ENCODE measurements at places on chromosomes 2 and 18.

- no peak for DNase-seq
These were observed 246.7 kb downstream of the DLGAP1 start for GRCh38 chr18:4208366-4208765.

DNA sequence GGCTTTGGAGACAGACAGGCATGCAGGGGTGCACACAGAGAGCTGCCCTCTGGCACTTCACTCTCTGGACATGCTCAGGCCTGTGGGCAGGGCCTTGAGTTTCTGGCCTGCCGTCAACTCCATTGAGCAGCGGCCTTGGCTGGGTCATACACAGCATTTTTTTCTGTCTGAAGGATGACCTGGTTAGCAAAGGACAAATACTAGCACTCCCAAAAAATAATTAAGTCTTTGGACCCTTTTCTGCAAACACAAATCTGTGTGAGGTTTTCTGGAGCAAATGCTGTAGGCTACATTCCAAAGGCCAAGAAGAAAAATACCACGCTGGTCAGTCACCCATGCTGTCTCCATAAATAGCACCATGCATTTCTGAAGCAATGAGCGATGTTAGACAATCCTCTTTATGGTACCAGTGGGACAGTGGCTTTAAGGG is 124.7 kb upstream of the CTAGE1 start:
- DNase-seq: no peak

DNA sequence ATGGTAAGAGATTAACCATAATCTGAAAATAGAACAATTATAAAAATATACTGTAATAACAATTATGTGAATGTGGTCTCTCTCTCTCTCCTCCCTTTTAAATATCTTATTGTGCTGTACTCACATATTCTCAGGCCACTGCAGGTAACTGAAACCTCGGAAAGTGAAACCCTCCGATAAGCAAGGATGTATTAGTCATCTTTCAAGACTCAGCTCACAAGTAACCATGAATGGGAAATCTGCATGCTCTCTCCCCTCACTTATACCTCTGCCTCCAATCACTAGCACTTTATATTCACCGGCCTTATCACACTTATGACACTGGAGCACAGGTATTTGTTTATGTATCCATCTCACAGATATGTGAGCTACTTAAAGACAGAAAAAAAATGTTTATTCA is 139.7 kb downstream of the LRP2 start:
- DNase-seq: no peak

- no peak for DNase-seq
These were observed 194.0 kb downstream of the LRATD1 start for GRCh38 chr2:14826518-14826917.

- no peak for DNase-seq
These were observed 63.0 kb upstream of the COX7A2L start for GRCh38 chr2:42424033-42424432.

DNA sequence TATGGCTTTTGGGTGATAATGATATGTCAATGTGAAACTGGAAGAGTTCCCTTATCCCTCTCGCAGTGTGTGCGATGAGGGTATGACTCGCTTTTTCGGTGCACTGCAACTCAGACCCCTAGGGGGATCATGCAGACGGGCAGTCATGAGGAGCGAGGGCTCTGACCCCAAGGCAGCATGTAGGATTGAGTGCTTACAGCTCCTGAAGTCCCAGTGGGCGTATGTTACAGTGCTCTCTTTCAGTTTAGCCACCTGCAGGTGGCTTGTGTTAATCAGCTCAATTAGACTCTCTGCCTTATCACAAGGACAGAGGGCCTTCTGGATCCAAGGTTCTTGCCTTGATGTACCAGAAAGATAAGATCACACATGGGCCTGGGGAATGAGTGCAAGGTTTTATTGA is 1269.9 kb upstream of the GYPC start:
- no peak for DNase-seq

DNA sequence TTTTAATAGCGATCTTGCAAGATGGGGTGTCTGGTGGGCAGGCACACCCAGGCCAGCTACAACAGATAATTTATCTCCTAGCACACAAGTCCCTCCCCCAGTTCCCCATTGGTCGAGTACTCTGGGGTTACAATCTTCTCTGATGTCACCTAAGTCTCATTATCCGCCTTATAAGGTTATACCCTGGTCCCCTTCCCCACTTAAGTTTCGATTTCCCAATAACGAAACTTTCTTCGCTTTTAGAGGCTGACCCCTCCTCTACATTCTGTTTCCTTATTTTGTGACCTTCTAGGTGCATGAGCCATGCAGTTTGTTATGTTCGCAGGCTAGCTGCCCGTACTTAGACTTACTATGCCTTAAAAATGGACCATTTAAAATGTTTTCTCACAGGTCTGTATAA is 180.1 kb downstream of the CAPN13 start:
- DNase-seq: no peak

DNA sequence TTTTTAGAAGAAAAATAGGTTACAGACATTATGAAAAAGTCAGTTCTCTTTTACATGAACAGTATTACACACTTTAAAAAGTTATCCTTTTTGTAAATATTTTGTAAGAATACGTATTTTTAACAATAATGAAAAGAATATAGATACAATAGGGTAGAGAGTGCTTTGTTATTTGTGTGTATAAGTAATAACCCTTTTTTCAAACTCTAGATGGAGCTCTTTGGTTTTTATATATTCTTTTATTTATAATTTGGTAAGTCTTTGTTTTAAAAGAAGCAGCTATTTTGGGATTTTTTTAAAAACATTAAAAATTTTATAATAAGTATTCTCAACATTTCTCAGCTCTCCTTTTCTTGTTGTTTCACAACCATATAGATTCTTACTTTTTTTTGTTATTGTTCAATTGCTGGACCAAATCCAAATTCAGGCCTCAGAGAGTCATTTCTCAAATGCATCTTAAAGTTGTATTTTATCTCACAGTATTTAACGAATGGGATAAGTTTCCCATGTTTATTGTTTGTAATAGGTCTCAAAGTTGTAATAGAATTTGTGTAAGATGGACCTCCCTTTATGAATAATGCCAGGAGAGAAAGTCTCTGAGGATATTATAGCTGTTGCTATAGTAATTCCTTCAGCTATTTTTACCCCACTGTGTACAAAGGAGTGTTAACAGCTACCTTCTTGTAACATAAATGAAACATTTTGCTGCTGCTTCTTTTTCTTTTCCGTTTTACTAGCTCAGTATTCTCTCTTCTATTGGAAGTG is 46.4 kb downstream of the ACYP2 start:
- no peak for DNase-seq

- no peak for DNase-seq
These were observed 76.3 kb upstream of the DAPL1 start for GRCh38 chr2:158718851-158719250.

DNA sequence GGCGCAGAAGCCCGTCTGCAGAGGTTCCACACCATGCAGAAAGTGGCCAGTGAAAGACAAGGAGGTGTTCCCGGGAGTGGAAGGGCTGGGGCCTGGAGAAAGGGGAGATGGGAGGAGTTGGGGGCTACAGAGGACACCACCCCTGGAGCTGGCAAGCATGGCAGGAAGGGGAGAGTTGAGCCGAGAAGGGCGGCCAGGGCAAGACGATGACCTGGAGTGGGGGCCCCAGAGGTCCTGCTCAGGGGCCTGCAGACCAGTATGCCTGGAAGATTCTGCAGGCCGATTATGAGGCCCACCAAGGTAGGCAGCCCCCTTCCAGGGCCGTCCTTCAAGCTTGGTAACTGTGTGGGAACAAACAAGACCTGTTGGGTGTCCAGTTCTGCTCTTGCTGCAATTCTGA is 33.1 kb downstream of the RBFA start:
- no peak for DNase-seq

DNA sequence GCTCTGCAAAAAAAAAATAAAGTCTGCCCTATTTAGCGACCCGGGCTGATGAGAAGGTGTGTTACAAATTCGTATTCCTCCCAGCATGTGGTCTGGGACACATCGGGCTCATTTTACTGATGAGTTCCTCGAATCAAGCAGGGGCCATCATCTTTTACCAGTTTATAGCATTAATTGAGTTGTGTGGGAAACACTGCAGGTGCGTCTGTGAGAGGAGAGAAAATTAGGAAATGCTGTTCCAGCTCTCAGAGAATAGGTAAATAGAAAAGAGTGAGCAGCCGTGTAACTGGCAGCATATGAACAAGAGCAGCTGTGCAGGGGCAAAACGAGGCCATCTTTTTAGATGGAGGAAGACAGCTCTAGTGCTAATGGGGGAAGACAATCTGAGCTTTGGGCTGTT is 216.7 kb downstream of the SETBP1 start:
- no peak for DNase-seq

- no peak for DNase-seq
These were observed 27.3 kb downstream of the SLC20A1 start for GRCh38 chr2:112673008-112673407.

DNA sequence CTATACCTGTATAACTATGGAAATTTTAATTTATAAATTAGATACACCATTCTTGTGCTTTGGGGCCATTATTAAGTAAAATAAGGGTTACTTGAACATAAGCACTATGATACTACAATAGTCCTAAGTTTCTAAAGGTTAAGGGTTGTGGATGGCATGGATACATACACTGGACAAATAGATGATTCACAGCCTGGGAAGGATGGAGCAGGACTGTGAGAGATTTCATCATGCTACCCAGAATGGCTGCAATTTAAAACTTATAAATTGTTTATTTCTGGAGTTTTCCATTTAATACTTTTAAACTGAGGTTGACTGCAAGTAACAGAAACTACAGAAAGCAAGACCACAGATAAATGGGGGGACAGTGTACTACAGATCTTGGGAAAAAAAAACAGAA is 295.8 kb upstream of the ZNF804A start:
- DNase-seq: no peak

- no peak for DNase-seq
These were observed 32.3 kb downstream of the SCTR start for GRCh38 chr2:119491776-119492525.

GRCh38 chr2:170929686-170930050 is 615 bp downstream of the GORASP2 start:
- DNase-seq: peak; percentile 51

GRCh38 chr2:23681356-23682140 is 245.4 kb downstream of the ATAD2B start:
- DNase-seq: no peak

DNA sequence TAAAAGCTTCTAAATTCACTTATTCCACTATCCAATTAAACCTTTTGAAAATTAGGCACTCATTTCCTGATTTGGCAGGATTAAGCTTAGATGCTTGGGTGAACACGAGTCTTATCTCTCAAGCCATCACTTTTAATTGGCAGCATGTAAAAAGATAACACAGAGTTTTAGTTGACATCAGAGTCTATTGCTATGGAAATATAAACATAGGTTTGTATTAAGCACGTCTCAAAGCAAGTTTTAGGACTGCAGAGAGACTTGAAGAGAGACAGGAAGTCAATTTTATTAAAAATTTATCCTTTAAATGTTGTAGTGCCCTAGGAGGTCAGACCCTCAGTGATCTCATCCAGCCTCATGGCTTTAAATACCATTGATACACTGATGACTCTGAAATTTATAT is 5.6 kb downstream of the RBKS start:
- DNase-seq: no peak

DNA sequence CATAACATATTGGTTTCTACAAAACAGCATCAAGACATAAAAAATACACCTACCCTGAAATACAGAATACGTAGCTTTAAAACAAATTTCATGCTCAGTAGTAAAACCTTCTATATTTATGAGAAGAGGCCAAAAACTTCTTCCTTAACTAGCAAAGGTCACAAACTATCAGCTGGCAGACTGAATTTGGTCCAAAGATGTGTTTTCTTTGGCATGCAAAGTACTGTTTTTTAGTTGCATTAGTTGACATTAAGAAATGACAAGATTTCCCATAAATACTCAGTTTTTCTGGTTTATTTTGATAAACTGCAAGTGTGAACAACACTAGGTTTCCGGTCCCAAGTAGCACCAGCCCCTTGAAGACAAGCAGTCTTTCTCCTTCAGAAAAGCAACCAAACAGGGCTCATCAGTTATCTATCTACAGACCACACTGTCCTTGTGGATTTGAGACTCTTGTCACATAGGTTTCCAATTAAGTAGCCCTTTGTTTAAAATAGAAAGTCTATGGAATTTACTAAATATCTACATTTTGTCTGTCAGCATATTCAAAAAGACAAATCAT is 35.6 kb downstream of the SLC25A12 start:
- no peak for DNase-seq

- DNase-seq: no peak
These were observed 14.6 kb upstream of the LAPTM4A start for GRCh38 chr2:20065885-20066602.

DNA sequence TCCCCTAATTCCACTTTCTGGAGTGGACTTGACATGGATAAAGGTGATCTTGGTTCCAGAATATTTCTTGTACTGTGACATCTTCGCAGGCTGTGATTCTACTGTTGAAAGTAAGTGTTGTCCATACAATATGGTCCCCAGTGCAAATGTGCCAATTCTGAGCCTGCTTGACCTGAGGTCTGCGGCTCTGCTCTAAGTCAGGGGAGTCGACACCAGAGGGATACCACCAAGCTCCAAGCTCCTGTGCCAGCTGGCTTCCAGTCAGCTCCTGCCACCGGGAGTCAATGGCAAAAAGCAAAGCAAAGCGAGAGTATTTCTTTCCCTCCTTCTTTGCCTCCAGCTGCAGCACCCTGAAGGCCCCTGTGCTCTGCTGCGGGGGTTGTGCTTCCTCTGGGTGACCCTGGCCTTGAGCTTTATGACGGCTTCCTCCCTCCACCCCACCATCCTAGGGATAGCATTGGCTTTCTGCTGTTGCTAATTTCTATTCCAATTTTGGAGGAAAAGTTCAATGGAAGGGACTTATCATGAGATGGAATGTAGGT is 50.4 kb downstream of the SLC35F5 start:
- no peak for DNase-seq

- DNase-seq: no peak
These were observed 260.8 kb downstream of the RDH14 start for GRCh38 chr2:18299423-18300212.

- DNase-seq: no peak
These were observed 152.6 kb upstream of the CYP26B1 start for GRCh38 chr2:72300147-72300684.

DNA sequence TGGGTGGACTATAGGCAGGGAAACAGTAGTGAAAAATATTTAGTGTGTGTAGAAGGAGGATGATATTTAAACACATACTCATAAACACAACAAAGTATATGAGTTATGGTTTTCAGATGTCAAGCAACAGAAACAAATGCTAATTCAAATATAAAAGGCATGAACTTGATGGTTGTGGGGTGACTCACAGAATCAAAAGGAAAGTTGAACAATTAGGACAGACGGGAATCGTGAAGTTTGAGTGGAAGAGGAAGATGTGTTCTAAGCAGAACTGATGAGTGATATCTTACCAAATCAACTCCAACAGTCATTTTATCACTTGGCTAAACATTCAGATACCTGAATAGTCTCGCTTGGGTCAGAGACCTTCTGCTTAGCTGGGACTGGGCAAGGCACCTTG is 53.6 kb upstream of the ITGA6 start:
- DNase-seq: no peak

DNA sequence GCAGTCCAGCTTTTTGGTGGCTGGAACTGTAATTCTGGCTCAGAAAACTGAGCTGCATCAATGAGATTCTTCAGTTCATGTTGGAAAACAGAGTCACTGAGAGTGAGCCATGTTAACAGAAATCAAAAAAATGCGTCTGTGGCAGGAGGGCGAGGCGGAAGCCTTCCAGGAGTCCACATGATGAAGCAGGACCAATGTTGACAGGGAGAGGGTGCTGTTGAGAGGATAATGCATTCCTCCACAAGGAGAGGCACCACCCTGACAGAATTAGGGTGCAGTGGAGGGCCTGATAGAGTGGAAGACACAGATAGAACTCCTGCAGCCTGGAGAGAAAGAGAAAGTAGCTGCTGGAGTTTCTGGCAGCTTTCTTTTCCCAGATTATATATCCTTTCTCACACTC is 111.5 kb downstream of the MGAT5 start:
- no peak for DNase-seq

Measured in CD4-positive, alpha-beta T cell (primary cell).